Dermis microvascular lymphatic vessel endothelial cell (primary cell): ENCODE measurements at places on chromosomes 11 and 22. TPM values are rescaled to one million over a fixed set of nuclear protein-coding genes. Genes with fewer than 3 reads are reported as not detected.

DNA sequence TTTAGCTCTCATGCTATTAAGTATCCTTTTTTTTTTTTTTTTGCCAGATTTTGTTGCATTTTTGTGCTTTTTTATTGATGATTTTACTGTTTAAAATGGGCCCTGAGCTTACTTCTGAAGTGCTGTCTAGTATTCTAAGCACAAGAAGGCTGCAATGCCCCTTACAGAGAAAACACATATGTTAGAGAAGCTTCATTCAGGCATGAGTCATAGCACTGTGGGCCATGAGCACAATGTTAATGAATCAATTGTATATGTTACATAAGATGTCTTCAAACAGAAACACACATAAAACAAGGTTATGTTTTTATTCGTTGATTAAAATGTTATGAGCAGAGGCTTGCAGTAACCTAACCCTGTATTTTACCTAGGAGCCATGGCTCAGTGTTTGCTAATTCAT is 117.8 kb upstream of the C11orf87 start:
- no peak for DNase-seq

DNA sequence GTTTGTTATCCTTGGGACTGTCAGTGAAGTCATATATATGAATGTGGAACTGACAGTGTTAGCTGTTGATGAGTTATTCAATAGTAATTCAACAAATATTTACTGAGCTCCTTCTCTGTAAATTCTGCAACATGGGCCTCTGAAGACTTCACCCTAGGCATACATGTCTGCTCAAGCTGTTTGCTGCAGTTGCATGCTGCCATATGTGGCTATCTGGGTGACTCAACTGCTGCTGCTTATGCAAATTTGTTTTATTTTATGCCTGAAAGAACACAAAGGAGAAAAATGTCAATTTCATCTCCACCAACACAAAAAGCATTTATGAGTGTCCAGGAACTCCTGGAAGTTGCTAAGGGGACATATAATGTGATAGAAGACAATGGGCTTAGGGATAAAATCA is 417.6 kb downstream of the AASDHPPT start:
- DNase-seq: no peak

DNA sequence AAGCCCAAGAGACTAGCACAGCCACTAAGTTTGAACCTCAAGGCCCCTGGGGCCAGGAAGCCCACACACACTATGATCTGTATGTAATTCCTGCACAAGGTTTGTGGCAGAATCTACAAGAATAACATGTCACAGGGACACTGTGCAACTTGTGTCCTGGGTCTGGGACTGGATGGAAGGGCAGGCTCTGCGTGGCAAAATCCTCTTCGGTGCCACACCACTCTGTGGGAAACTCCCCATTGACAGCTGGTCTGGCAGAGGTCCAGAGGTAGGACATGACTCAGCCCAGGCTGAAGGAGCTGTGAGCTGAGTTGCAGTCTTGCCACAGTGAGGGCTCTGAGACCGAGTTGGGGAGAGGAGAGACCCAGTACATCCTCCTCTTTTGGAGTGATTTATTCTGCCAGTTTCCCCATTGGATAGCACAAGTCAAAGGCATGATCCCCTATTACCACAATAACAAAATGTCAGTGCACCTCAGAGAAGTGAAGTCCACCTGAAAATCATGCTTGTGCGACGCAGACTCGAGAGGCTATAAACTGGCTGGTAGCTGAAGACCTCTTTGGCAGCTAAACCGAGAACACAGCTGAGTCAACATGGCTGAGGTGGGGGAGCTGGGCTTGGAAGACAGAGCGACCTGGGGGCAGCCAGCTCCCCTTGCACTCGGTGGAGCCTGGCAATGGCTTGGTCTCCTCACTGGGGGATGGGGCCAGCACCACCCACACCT is 23.3 kb upstream of the SERPIND1 start:
- peak; percentile 27 for DNase-seq

GRCh38 chr11:125517116-125517770 is 21.2 kb upstream of the FEZ1 start:
- DNase-seq: peak; percentile 50

DNA sequence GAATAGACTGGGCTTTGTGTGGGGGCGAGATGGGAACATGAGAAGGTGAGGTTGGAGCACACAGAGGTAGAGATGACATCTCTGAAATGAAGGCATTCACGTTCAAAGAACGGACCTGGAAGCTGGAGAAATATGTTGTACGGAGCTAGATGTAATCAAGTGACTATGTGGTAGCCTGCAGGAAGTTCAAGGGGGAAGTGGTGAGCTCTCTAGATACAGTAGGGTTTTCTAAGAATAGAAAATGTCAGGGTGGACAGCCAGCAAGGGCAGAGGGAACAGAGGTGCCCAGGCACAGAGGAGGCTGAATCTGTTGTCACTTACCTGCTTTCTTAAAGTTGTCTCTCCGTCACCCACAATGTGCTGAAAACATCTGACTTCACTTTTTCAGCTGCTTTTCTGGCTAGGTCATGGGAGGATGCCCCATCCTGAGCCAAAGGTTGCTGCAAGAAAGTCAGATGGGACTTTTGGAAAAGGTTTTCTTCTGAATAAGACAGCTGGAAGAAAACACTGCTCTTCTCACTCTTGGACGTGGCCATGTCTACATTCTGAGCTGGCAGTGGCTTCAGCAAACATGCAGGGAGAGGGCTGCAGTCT is 171.5 kb upstream of the B3GAT1 start:
- no peak for DNase-seq

DNA sequence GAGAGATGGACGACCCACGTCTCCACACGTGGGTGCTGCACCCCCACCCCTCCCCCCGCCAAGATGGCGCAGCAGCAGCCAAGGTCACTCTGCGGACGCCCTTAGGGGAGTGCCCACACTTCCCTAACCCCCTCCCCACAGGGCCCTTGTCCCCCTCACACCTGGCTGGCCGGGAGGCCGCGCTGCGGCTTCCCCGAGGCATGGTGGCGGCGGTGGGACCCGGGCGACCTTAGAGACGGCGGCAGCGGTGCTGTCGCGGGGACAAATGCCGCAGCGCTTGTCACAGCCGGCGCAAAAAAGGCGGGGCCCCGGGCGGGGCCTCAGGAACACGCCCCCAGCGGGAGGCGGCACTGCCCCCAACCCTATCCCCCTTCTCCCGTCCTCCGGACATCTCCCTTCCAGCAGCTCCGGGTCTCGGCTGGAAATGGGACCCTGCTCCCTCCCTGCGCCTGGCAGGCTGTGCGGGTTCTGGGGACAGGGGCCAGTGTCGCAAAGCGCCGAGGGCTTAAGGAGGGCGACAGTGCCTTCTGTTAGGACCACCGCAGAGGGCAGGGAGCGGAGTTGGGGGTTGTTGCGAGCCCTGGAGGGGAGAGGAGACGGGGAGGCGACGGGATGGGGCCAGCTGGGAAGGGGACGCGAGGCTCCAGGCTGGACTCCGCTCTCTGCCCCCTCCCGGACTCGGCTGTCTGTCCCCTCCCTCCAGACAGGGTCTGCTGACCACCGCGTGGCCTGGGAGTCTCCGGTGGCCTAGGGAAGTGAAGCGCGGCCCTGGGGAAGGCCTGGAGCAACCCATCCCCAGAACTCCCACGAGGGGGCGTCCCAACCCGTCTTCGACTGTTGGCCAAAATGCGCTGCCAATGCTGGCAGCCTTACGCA is at the start of gene CHCHD10:
Gene CHCHD10, minus strand, starts transcription at position 300 of the 876 bp plus-strand sequence. Its CDS starts 98 bp downstream, at position 202.
- peak; percentile 84 for DNase-seq

GAL gene
- 0.76 and 2.4 TPM in 2 replicates for total RNA-seq

CBLIF gene
- not detected in 2 replicates for total RNA-seq
